ENCODE measurements at places on chromosomes 4 and X. TPM values are rescaled to one million over a fixed set of nuclear protein-coding genes. Genes with fewer than 3 reads are reported as not detected.
A peak's percentile ranks its signal among the peaks of the same experiment; 100 is the strongest.

DNA sequence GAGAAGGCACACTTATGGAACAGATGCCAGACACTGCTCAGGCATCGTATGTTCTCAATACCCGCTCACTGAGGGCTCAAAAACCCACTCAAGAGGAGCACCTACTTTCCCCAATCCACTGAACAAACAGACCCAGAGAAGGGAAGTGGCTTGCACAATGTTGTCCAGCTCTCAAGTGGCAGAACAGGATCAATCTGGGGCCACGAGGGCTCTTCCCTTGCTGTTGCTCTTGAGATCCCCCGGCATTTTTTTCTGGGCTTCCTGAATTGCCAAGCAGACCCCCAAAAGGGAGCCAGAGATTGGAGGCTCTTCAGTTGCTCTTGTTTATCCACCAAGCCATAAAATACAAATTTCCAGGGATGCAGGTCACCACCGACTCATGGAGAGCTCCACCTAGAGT, 35.7 kb downstream of the IDS start:
- DNase-seq = no peak

DNA sequence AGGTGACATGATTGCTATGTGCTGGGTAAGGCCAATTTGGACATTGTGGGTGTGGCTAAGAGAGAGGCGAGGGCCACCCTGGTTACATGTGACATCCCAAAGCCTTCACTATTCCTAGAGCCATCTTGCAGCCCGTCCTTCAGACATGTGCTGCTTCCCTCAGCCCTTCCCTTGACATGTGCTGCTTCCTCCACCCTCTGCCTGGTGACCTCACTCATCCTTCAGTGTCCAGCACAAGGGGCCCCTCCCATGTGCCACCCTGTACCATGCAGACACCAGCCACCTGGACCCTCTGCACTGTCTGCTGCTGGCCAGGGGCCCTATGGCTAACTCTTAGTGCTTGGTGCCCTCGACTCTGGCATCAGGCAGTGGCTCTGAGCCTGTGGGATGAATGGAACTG, 27.4 kb downstream of the ADRA2C start:
- DNase-seq = no peak

- no peak for DNase-seq
Observed at GRCh38 chr4:129176864-129177263, 80.9 kb downstream of the C4orf33 start.

Gene MAGEE1
- 3.0 TPM for polyA plus RNA-seq

Gene DCAF12L2
- 0.28 TPM for polyA plus RNA-seq

GRCh38 chrX:153744210-153745066, 19.6 kb upstream of the PLXNB3 start:
- no peak for DNase-seq

DNA sequence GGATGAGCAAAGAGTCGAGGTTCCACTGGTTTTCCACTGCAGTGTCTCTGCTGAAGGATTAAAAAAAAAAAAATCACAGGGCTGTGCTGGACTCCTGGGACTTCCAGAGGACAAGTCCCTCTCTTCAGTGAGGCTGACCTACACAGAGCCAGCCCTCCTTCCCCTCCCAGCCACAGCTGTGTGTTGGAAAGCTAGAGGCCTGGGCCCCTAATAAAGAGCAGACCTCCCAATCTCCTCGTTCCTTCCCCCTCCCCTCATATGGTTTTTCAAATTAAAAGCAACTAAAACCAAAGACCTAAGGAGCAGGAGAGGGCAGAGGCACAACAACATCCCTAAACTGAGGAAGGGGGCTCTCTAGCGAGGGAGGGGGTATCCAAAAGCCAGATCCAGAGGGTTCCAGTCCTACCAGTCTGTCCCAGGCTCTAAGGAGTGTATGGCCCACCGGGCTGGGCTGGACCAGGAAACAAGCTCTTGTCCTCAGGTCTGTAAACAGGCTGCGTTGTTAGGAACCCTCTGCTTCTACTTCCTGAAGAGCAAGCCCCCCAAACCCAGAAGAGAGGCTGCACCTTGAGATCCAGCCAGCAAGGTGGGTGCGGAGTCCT, 4.0 kb upstream of the PDGFRA start:
- DNase-seq = peak; percentile 46

GRCh38 chrX:39755143-39756032, 342.4 kb downstream of the BCOR start:
- DNase-seq = peak; percentile 85

DNA sequence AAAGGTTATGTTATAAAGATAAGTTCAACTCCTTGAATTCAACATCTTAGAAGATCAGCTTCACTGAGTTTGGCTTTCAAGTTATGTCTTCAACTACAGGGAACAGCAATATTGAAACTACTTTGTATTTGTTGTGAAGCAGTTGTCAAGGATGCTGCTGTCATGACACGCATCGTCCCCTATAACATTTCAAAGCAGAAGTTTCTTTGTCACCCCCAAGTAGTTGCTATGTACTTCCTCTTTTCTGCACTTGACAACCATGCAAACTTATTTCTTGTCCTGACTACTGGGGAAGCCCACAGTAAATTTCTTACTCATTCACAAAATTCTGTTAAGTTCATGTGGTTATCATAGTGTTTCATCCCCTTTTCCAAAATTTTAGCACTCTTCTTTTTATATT, 14.3 kb downstream of the ANTXR2 start:
- peak; percentile 50 for DNase-seq

Gene FGA
- 5.3 TPM for polyA plus RNA-seq

DNA sequence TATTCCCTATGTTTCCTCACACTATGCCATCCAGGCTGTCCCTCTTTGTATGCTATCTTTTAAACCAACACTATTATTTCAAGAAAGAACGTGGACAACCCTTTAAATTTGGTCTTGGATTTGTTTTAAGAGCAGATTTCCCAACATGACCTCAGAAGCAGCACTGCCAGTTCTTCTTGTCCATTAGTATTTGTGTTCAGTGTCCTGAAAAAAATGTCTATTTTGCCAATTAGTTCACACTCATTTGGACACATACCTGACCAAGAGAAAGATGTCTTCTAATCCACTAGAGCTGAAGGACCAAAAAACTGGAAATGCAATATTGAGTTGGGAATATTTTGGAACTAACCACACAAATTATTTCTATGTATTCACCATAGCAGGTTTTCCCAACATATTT, 223.2 kb upstream of the CNKSR2 start:
- DNase-seq = no peak

DNA sequence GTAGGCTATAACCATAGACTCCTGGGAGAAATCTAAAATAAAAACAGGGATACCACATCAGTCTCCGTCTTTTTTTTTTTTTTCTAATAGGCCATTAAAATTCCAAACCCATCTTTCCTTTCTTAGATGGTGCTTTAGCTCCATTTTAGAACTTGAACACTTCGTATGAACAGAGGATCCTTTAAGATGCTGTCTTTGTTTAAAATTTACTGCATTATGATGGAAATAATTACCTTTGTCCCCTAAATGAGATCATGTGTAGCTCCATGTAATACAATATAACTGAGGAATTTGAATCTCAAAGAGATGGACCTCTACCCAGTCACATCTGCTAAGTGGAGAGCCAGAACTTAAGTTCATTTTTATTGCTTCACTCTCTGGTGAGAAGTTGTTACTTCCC, 47.9 kb downstream of the CEP135 start:
- no peak for DNase-seq

Gene LPAR4
- not detected for polyA plus RNA-seq

DNA sequence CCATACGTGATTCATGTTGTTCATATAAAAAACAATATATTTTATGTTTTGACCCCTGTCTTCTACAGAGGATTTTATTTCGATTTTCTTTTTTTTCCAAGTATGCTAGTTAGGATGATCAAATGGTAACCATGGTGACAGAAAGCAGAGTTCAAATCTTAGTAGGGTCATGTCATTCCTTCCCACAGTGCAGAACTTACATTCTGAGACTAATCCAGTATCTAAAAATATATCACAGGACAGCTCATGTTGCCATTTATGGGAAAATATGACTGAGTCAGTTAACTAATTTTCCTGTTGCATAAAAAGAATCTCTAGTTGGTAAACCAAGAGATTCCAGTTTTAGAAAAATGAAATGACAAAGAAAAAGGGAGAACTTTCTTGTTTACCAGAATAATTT, 209.5 kb downstream of the PARM1 start:
- DNase-seq = no peak

Gene IGBP1
- 67.3 TPM for polyA plus RNA-seq

GRCh38 chr4:83043801-83044407, 8.9 kb downstream of the COPS4 start:
- DNase-seq = no peak

All from kidney (tissue), 22 donors.